Naive thymus-derived CD4-positive, alpha-beta T cell (primary cell): ENCODE measurements at places on chromosomes 6 and 20. TPM values are rescaled to one million over a fixed set of nuclear protein-coding genes. Genes with fewer than 3 reads are reported as not detected.

Gene ATF6B
- 115 TPM for total RNA-seq

Gene ZNF292
- 87.5 TPM for total RNA-seq

Gene SLC16A10
- total RNA-seq = 27.7 TPM

Gene ZBP1
- 10.4 TPM for total RNA-seq

Gene MCCD1
- not detected for total RNA-seq

Gene HAO1
- total RNA-seq = not detected

Gene DDX39B
- 546 TPM for total RNA-seq

Gene PRDM13
- total RNA-seq = 0.08 TPM in 1 of 2 replicates, not detected in the other

DNA sequence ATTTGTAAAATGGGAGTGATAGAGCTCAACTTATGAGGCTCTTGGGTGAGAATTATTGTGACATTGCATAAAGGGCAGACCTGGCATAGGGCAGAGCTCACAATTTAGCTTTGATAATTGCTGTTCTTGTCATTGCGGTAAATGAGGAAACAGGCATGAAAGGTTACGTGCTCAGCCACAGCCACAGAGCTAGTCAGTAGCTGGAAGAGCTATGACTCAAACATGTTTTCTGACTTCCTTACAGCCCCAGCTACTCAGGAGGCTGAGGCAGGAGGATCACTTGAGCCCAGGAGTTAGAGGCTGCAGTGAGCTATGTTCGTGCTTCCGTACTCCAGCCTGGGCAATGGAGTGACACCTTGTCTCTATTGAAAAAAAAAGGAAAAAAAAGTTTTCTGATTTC lies 3.5 kb upstream of the GHRH start:
- DNase-seq = no peak

GRCh38 chr20:64047046-64047389 lies 2.4 kb downstream of the SOX18 start:
- no peak for DNase-seq

DNA sequence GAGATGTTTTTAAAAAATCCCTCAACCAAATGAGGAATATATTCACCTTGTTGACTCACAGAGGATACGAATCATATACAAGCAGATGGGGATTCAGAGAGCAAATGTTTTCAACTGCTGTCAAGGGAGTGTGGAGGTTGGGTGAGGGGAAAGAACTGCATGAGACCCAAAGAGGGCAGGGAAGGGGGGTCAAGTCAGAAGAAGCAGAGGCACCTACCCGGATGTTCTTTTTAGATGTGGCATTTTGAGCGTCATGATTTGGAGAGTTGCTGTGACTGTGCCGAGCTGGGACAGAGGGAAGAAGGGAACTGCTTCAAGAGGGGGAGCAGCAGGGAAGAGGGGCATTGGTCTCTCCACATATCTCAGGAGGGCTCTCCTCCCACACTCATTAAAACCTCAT lies 191.3 kb upstream of the PROKR2 start:
- DNase-seq = no peak

- DNase-seq = no peak
Observed at GRCh38 chr20:63261795-63262528, 7.7 kb upstream of the NKAIN4 start.

DNA sequence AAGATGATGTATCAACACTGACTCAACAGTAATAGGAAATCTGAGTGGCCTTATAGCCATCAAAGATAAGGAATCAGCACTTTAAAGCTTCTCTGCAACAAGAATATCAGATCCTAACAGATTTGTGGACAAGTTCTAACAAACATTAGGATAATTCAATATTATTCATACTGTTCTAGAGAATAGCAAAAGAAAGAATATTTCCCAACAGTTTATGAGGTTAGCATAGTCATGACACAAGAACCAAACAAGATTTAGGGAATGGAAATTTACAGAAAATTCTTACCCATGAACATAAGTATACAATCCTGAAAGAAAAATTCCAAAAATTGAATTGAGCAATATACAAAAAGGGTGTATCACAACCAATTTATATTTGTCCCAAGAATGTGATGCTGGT lies 64.3 kb upstream of the BTBD3 start:
- no peak for DNase-seq

- DNase-seq = no peak
Observed at GRCh38 chr6:117167520-117168271, 97.7 kb upstream of the VGLL2 start.

DNA sequence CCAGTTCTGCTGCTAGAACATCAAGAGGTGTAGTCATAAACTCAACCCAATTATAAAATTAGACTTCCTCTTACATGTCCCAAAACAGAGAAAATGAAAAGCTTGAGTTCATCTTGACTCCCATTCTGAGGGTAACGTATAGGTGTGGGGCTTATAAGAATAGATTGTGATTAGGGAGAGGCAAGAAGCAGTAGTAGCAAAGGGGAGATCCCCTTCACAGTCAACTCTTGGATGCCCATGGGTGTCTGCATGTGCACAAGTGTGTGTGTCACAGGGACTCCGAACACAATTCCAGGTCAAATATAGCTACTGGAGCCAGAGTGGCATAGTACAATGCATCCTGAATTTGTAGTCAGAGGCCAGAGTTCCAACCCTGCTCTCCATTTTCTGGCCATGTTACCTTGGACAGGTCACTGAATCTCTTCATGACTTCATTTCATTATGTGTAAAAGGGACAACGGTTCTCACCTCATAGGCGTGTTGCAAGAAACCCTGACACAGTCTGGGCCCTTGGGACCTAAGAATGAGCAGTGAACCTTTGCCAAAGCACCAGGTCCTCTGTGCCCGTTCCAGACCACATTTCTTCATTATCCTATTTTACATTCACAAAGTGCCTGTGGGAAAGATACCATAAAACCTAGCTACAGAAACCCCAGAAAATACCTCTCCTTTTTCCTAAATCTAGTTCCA lies 11.8 kb downstream of the GSTA4 start:
- DNase-seq = no peak

DNA sequence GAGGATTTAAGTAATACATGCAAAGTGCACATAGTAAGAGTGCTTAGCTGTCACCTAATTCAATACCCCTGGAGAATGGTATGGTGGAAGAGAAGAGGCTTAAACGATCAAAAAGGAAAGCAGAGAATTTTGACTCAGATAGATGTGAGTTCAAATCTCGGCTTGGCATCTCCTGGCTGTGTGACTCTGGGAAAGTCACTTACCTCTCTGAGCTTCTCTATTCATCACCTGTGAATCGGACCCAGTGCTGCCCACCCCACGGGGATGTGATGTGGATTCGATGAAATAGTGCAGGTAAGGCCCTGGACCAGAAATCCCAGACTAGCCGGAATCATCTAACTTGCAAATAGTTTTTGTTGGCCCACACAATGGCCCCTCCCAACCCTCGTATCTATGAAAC lies 1.8 kb upstream of the B4GALT5 start:
- no peak for DNase-seq

GRCh38 chr6:130725551-130725950 lies 101.7 kb upstream of the SMLR1 start:
- no peak for DNase-seq

GRCh38 chr20:44594730-44595129 lies 12.4 kb downstream of the PKIG start:
- DNase-seq = no peak

- no peak for DNase-seq
Observed at GRCh38 chr6:41939176-41939847, 2.3 kb downstream of the CCND3 start.

DNA sequence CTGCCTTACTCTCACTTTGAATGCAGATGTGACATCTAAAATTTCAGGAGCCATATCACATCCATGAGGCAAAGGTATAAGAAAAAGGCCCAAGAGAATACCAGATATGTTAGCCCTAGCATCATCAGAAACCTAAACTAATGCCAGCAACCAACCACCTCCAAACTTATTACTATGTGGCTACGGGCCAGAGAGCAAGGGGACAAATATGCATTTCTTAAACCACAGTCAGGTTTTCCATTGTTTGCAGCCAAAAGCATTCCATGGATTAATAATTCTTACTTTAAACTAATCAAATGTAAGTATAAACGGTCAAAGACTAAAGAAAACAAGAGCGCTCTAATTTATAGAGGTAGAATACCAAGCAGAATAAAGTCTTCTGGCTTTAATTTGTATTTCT lies 84.7 kb downstream of the TASP1 start:
- no peak for DNase-seq

DNA sequence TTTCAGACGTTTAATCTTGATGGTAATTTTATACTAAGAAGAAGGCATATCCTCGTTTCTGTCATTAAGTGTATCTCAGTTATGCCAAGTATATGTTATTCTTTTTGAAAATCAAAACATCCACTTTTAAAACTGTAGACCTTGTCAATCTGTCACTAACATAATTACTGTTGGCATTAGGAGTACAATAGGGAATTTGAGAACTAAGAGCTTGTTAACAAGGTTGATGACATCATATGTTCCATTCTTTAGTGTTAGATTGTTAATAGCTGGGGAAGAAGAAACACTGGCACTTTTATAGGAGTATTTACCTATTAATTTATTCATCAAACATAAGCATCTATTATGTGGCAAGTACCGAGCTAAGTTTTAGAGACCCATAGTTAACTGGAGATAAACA lies 76.2 kb downstream of the MAP3K4 start:
- no peak for DNase-seq

GRCh38 chr20:26209171-26209941 lies 512.7 kb upstream of the ZNF337 start:
- peak; percentile 6 for DNase-seq

DNA sequence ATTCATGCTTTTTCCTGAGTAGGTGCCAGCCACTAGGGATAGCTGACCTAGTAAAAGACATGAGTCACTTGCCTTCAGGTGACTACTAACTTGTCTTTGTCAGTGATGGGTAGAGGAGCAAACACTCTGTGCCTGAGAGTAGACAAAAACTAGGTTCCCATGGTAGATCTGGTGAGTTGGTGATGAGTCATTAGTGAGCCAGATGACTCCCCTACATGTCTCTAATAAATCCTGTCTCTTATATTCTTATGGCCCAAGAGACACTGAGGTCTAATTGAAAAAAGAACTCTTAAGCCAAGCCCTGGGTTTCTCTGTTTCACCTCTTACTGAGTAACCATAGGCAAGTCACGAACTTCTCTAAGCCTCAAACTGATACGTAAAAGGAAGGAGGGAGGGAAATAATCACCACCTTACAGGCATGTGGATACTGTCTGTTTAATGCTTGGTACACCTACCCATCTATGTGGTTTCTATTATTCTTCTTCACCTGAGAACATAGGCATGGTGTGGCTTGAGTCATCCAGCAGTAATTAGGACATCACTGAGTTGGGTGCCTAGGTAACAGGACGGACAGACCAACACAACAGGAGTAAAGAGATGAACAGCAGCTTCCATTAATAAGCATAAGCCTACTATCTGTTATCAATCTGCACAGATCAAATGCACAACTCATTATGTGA lies 20.3 kb downstream of the TTPAL start:
- DNase-seq = no peak

GRCh38 chr6:31767096-31767645 lies 4.7 kb downstream of the SAPCD1 start:
- DNase-seq = no peak

DNA sequence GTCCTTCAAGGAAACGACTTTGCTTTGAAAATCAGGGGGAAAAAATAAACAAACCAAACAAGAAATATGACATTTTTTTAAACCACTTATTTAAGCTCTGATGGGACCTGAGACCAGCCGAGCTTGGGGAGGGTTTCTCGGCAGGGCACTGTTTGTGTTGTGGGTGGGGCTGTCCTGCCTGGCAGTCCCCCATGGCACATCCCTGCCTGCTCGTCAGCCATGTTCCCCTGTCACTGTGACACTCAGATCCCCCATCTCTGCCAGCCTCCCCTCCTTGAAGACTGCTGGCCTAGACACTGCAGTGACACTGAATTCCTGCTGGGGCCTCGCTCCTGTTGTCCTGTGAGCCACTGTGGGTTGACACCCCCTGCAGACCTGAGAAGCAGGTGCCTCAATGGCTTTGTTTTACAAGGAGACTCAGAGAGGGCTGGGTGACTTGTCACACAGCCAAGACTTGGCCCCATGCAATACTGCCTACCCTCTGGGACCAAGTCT lies 95.1 kb upstream of the PTPN1 start:
- no peak for DNase-seq

- DNase-seq = no peak
Observed at GRCh38 chr6:106077170-106077569, 9.0 kb upstream of the PRDM1 start.

GRCh38 chr6:137685798-137686375 lies 181.2 kb upstream of the TNFAIP3 start:
- DNase-seq = no peak

- DNase-seq = peak; percentile 45
Observed at GRCh38 chr6:24547243-24547642, 52.5 kb downstream of the ALDH5A1 start.

GRCh38 chr6:54037277-54037779 lies 73.9 kb upstream of the MLIP start:
- DNase-seq = no peak

DNA sequence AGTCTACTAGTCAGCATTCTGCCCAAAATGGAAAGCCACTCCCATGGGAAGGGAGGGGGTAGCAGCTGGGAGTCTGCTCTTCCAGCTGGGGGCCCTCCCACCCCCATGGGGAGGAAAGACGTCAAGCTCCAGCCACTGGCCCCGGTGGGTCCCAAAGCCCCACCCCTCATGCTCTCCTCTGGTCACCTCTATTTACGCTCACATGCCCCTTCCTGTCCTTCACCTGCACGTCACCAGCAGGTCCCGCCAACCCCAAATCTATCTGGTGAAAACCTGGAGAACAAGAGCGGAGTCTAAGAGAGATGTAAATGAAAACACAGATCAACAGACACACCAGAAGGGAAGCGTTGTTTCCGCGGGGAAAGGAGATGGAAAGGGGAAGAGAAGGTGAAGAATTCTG lies 30.0 kb upstream of the ZBP1 start:
- no peak for DNase-seq

GRCh38 chr6:169019727-169020491 lies 233.7 kb downstream of the THBS2 start:
- no peak for DNase-seq

DNA sequence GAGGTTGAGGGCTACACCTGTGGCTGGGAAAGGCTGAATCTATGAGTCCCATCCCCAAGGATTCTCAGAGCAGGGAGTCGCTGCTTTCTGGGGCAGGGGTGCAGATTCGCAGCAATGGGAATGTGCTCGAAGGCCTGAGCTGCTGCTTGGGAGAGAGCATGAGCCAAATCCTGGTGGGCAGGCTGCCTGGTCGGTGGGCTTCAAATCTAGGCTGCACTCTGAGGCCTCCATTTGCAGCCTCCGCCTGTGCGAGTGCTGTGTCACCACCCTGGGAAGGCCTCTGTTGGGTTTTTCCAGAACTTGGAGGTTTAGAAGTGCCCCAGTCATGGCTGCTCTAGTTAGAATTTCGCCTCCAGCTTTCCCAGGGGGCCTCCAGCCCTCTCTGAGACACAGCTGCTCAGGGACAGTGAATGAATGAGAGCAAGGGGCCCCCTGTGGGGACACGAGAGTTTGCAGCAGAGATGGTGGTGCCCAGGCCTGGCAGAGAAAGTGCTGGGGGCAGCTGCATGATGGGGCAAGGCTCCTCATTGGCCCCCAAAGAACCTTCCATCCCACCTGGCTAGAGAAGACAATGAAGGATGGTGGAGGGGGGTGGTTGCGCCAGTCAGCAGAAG lies 31.1 kb upstream of the RNF24 start:
- no peak for DNase-seq

- peak; percentile 25 for DNase-seq
Observed at GRCh38 chr6:167091026-167091804, 31.7 kb upstream of the CCR6 start.

- DNase-seq = no peak
Observed at GRCh38 chr6:24902782-24903181, 33.0 kb downstream of the RIPOR2 start.

- DNase-seq = no peak
Observed at GRCh38 chr6:18034798-18035202, 47.4 kb upstream of the KIF13A start.
